ENCODE measurements at places on chromosomes 3 and 15. TPM values are rescaled to one million over a fixed set of nuclear protein-coding genes. Genes with fewer than 3 reads are reported as not detected.
A peak's percentile ranks its signal among the peaks of the same experiment; 100 is the strongest.

DNA sequence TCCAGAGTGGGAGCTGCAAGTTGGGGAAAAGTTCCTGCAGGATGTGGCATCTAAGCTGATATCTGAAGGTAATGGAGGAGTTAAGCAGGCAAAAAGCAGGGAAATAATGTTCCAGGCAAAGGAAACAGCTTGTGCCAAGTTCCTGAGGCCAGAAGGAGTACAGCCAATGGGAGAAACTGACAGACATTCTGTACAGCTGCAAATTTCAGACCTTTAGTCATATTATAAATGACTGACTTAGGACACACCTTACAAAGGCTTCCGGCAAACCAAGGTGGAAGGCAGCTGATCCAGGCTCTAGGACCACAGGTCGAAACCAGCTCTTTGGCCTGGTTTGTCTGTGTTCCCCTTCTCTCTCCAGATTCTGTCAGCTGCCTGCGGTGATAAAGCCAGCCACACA lies 9.3 kb downstream of the WWTR1 start:
- DNase-seq = no peak

- peak; percentile 68 for DNase-seq
Measured at GRCh38 chr15:90891346-90891949, 7.1 kb downstream of the FES start.

GRCh38 chr3:193040836-193041672 lies 123.4 kb upstream of the MB21D2 start:
- no peak for DNase-seq

DNA sequence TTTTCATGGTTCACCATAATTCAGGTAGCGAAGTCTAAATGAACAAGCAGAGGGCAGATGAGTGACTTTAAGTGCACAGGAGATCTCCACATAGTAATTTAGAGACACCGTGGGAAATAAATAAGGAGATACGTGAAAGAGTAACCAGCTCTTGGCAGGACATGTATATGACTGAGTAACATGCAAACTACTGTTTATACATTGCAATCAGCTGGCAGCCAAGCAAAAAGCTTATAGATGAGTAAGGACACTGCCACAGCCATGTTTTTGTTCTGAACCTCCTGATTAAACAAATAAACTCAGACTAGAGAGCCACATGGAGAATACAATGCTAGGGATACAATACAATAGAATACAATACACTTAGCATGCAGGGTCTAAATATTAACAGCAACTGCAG lies 252.4 kb downstream of the FHIT start:
- DNase-seq = no peak

Gene AADAC
- not detected for total RNA-seq

DNA sequence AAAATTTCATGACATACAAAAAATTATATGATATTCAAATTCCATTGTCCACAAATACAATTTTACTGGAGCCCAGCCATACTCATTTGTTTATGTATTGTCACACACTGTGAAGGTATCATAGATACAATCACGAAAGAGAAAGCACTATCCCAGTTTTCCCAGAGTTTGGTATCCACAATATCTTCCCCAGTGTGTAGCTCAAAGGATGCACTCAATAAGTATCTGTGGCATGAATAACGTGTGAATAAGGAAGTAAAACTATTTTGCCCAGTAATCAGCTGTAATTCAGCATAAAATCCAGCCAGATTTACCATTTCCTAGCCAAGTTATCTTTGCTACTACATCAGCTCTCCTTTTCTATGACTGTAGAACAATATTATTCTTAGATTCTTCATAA lies 131.3 kb upstream of the KCNMB2 start:
- no peak for DNase-seq

Gene LRRN1
- 2.2 TPM for total RNA-seq

- DNase-seq = no peak
Measured at GRCh38 chr15:36742696-36743095, 163.3 kb downstream of the CDIN1 start.

- no peak for DNase-seq
Measured at GRCh38 chr3:125061170-125061569, 5.4 kb upstream of the HEG1 start.

Gene TMCO5A
- not detected for total RNA-seq

Gene BCL2A1
- total RNA-seq = not detected

- DNase-seq = no peak
Measured at GRCh38 chr15:38707802-38708671, 143.4 kb upstream of the RASGRP1 start.

- no peak for DNase-seq
Measured at GRCh38 chr15:35141743-35142471, 56.8 kb upstream of the NANOGP8 start.

GRCh38 chr15:49418811-49419210 lies 4.2 kb upstream of the FGF7 start:
- no peak for DNase-seq
